ENCODE measurements at places on chromosomes 11 and 22.

- DNase-seq: no peak
Measured at GRCh38 chr11:102468616-102469195, 16.1 kb upstream of the TMEM123 start.

DNA sequence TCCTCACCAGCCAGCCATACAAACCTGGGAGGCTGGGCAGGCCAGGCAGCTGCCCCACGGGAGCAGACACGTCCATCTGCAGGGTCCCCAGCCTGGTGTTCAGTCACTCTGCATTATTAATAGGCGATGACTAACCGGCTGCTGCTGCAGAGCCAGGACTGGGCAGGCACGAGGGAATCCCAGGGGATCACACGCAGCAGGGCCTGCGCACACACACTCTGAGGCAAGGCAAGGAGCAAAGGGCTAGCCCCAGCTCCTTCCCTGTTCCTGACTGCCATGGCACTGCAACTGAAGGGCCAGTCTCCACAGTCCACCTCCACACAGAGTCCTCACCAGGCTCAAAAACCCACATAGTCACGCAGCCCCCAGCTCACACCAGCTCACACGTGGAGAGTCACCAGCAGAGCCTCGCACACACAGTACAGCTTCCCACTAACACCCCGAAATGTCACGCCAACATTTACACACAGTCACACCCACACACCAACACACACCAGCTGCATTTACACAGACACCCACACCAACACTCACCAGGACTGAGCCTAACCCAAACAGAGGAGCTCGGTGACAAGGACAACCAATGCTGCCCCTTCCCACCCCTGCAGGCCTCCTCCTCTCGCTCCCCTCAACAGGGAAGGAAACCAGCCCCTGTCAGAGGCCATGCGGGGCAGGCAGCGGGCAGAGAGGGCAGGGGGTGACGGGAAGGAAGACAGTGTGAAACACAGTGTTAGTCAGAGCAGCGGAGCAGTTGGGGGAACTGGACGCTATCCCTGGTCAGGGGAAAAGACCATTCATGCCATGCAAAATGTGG lies 47.3 kb downstream of the NRXN2 start:
- DNase-seq: no peak

GRCh38 chr22:36860821-36861659 lies at the start of gene NCF4:
TSS of gene NCF4 (plus strand) at chr22:36861006. CDS start at chr22:36861172, 166 bp downstream.
- DNase-seq: no peak

DNA sequence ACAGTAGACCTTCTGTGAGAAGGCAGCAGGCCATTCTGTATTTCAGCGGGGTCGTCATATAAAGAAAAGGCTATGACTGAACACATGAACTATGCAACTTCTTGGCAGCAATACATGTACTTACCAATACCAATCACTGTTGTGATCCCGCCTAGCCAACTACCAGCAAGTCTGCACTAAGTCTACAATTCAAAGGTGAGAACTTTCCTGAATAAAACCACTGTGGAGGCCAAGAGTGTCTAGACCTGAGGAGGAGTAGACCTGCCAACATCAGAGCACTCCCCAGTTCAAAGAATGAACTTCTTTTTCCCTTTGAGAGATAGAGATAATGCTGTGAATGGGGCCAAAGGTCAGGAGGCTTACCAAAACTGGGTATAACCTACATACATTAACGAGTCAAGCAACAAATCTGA lies 108.2 kb downstream of the SIK3 start:
- no peak for DNase-seq

- no peak for DNase-seq
Measured at GRCh38 chr22:46351131-46351735, 15.7 kb downstream of the TRMU start.

DNA sequence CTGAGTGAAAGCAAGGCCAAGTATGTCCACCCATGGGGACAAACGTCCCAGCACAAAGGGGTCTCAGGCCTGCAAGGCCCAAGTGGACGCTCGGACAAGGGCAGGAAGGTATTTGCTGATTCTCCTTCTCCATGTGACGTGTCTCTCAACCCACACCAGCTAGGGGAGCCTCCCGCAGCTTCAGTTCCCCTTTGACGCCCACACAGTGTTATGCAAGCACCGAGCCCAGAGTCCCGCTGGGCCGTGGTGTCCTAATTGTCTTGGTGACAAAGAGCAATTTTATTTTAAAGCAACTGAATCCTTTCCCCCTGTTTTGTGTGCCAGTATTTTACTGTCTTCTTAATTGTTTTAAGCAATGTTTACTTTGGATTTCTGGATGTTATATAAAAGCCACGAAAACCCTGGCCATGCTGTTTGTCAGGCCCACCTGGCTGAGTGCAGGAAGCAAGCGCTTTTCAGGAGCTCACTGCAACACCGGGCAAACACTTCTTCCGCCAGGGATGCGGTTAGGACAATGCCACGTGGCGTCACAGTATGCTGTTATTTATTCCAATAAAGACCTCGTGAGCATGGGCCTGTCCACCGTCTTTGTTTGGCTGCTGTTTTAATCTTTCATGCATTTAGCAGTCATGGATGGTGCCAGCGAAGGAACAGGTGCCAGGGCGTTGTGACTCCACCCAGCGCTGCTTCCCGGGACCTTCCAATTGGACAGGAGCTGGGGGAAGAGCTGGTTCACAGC lies 8.2 kb upstream of the PARVG start:
- no peak for DNase-seq

DNA sequence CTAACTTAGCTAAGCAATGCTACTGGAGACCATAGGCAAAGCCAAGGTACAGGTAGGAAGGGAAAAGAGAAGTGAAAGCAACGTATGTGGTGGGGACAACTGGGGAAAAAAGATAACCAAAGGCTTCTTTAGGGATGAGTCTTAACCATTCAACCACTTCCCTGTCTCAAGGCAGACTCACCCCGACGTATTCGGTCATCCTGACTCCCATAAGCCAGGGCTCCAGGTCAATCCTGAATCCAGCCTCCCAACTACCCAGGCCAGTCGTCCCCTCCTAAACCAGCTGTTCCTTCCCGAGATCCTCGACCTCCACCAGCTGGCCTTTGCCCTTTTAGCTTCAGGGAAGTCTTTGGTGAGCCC lies 330 bp downstream of the ACP2 start:
- no peak for DNase-seq

DNA sequence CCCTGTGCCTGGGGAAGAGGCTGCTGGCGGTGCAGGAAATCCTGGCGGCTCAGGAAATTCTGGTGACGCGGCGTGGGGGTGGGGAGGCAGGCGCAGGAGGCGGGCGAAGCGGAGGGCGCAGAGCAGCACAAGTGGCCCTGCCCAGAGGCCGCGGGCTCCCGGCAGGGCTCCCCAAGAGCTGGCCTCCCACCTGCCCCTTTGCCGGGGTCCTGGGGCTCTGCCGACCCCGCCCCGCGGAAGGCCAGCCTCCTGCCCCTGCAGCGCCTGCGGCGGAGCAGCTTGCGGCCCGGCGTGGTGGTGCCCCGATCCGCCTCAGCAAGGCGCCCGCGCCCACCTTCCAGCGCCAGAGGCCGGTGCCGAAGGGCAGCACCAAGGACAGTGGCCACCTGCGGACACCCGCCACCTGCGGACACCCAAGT lies 100.2 kb upstream of the OR4C13 start:
- no peak for DNase-seq

DNA sequence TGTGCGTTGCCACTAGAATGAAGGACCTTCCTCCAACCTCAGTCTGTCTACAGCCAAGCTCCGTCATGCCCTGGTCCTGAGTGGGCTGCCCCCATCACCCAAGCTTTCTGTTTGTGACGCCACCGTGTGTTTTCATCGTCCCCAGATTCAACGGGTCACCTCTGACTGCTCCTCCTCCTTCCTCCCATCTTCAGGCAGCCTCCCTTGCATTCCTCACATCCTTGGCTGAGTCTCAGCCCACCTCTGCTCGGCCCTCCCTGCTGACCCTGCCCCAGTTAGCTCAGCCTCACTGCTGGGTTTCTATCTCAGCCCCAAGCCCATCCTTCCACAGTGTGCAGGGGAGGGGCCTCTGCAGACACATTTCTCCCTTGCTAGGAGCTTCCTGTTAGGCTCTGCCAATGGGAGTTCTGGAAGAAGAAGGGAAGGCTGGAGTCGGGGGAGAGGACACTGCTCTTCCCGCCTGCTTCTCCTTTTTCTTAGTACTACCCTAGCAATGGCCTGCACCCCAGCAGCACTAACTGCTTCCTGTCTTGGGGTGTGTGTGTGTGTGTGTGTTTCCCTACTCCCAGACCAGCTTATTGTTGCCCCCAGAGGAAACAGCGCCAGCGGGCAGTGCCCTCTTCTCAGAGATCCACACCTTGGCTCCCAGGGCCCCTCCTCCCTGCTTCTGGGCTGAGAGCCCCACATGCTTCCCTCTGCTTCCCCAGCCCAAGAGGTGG lies 5.2 kb downstream of the IFT27 start:
- DNase-seq: no peak

GRCh38 chr22:19810381-19811201 lies 44.1 kb downstream of the GNB1L start:
- no peak for DNase-seq

- no peak for DNase-seq
Measured at GRCh38 chr22:38162881-38163843, 18.5 kb downstream of the PLA2G6 start.

- DNase-seq: no peak
Measured at GRCh38 chr11:35688023-35688422, 25.4 kb downstream of the TRIM44 start.

DNA sequence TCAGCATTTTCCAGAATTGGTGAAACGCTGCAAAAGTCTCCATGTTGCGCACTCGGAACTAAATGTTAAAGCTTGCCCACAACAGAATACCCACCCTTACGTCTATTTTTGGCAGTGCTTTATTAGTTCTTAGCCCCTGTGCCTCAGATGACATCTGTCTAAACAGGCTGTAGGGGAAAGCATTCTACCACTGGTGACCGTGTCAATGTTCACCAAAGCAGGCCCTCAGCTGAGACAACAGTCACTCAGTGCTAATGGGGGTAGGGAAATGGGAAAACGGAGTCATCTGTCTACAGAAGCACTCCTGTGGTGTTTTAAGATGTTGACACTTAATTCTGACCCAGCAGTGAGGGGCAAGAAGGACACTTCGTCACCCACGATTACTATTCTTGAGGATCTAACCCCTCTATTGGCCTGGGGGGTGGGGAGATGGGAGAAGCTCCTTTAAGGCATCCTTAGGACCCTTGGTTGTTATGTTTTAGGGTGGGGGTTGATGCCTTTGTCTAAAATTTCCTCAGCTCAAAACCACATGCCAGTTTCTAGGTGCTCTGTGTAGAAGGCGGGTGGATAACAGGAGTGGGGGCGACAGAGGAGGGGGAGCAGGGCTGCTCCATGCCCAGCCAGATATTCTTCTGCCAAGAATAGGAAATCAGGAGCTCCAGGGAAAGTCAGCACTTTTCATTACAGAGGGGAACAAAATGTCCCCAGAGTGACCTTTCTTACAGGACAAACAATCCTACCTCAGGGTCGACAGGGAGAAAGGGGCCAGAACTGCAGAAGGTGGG lies 15.6 kb upstream of the MFRP start:
- no peak for DNase-seq

- DNase-seq: no peak
Measured at GRCh38 chr11:122105044-122105758, 10.8 kb downstream of the BLID start.

- no peak for DNase-seq
Measured at GRCh38 chr11:116750070-116750718, 22.6 kb downstream of the BUD13 start.

DNA sequence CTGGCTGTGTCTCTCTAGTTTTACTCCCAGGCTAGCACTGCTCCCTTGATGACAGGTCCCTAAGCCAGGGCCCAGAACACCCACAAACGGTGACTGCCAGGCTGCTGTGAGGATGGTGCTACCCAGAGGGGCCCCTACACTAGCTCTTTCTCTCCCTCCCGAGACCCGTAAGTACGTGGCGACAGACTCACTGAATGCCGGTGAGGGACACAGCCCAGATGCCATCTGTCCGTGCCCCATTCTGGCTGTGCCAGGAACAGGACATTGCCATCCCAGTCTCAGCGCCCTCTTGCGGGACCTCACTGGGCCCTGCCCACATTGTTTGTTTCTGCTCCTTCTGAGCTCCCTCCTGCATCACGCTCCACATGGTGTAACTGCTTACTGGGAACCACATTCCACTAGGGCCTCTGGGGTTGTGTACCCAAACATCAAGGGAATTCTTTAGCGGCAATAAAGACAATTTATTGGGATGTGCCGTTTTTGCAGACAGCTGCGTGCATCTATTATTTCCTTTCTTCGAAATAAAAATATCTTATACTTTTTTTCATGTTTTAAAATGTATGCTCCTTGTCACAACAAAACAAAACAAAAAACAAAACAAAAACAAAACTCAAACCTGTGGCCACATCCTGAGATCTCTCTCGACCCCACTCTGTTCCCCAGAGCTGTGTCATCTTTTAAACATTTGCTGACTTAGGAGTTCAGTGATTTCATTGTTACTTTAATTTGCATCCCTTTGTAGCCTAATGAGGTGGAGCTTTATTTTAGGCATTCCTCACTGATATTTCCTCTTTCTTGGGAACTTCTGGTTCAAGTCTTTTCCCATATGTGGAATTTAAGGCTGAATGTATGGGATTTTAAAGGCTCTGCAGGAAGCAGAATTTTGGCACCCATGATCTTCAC lies 4.4 kb upstream of the TPCN2 start:
- no peak for DNase-seq

DNA sequence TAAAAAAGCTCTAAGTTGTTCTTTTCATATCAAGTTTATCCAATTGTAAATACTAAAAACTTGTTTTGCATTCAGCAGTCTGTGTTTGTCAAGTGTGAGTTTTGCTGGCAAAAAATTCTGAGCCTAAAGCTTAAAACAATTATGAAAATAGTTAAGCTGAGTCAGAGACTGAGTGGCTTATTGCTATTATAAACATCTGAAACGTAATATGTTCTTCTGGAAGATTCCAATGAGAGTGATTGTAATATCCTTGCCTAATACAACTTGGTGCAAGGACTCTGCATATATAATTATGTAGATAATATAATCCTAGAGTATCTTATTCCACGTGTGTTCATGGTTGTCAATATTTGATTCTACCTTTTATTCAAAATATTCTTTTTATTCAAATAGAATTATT lies 14.1 kb upstream of the NUP50 start:
- no peak for DNase-seq
